ENCODE measurements at places on chromosomes 7 and 10. TPM values are rescaled to one million over a fixed set of nuclear protein-coding genes. Genes with fewer than 3 reads are reported as not detected.

KCNH2 gene
- total RNA-seq = 14.2 TPM

GRCh38 chr7:117640465-117640864 is 160.6 kb downstream of the CFTR start:
- DNase-seq = no peak

CCDC172 gene
- total RNA-seq = not detected

GRCh38 chr7:98698976-98699375 is 81.9 kb downstream of the NPTX2 start:
- DNase-seq = no peak

ORC5 gene
- total RNA-seq = 40.6 TPM

- DNase-seq = no peak
Measured at GRCh38 chr10:26579256-26580063, 118.0 kb upstream of the PDSS1 start.

- DNase-seq = peak; percentile 52
Measured at GRCh38 chr7:132771301-132771730, 195.0 kb upstream of the PLXNA4 start.

PRF1 gene
- total RNA-seq = not detected

FFAR4 gene
- total RNA-seq = 0.18 TPM

TWIST1 gene
- total RNA-seq = 2.7 TPM

GRCh38 chr7:496528-497295 is 22.9 kb downstream of the PDGFA start:
- no peak for DNase-seq

GRCh38 chr7:25989140-25989705 is 162.8 kb upstream of the NFE2L3 start:
- no peak for DNase-seq

MDH2 gene
- total RNA-seq = 36.3 TPM

DNA sequence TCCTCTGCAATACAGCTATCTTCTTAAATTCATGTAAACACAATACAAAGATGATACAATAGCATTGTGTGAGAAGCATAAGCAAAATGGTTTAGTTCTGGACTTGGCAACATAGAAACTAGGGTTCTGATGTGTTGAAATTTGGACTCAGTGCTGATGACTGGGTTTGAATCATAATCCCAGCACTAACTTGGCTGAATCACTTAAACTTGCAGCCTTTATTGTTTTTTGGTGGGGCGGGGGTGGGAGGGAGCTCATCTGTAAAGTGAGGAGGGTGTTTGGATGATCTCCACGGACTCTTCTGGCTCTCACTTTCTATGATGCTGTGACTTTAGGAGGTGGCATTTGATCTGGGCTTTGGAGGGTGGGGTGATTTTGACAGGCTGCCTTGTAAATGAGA is 158.2 kb downstream of the WNT2 start:
- no peak for DNase-seq

DNA sequence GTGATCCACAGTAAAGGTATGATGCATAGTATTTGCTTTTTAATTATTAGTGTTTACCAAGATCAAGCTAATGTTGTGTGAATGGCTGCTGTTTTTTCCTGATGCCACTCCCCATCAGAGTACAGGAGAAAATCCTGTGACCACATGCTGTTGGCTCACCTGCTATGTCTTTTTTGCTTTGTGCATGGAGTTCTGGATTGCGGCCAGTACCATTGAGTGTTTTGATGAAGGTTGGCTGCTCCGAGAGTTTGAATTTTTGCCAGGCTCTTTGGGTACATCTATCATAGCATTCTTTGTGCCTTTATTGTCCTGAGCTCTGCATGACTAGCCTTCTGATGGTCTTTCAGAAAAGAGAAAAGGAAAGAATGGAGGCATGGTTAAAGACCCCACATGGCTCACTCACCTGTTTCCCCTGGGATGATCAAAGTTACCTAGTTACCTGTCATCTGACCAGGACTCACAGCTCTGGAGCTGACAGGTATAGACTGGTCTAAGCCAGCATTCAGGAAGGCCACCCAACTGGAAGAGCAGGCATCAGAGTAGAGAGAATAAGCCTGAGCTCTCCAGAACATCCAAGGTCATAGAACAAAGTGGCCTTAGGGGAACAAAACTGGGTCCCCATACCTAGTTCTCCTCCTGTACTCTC is 11.8 kb upstream of the SGPL1 start:
- peak; percentile 40 for DNase-seq

- peak; percentile 82 for DNase-seq
Measured at GRCh38 chr7:79452032-79452494, 1.4 kb downstream of the MAGI2 start.

TAS2R5 gene
- 10.6 TPM for total RNA-seq

ATOH7 gene
- total RNA-seq = 1.5 TPM

FRG2B gene
- total RNA-seq = not detected

- DNase-seq = no peak
Measured at GRCh38 chr10:20089879-20090278, 273.6 kb downstream of the PLXDC2 start.
